ENCODE measurements at places on chromosomes 16 and 17. TPM values are rescaled to one million over a fixed set of nuclear protein-coding genes. Genes with fewer than 3 reads are reported as not detected.

Gene MNT
- 3.8 TPM for polyA plus RNA-seq

Gene TBX6
- polyA plus RNA-seq = 0.08 TPM

Gene ACLY
- polyA plus RNA-seq = 108 TPM

Gene SULT1A2
- polyA plus RNA-seq = not detected

Gene STAT5B
- polyA plus RNA-seq = 38.8 TPM
